H1 (cell line): ENCODE measurements at places on chromosomes 6 and 20.

DNA sequence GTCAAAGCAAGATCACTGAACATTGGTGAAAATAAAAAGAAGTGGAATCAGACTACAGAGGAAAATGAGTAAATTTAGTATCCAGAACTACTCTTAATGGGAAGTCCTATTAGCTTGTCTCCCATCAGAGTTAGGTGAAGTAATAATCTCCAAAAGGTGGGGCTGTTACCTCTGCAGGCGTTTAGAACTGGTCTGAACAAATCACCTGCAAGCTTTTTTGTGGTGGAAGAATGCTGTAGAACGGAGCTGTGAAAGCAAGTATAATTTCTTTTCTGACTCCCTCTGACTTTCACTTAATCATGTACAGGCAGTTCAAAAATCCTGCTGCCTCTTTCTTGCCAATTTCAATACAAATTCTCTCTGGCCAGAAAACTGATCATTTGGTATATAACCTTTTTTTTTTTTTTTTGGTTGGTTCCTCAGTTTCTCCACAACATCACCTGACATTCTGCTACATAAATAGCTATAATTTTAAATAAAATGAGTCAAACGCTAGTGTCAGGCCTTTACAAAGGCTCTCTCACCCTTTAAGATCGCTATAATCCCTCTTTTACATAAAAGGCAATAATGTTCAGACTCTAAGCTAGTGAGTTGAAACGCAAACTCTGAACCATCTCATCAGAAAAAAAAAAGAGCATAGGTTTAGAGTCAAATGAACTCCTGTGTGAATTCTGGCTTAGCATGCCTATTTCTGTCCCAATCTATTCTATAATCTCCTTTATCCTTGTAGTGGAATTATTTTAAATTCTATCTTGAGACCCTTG lies 38.8 kb downstream of the CITED2 start:
- DNase-seq: no peak

GRCh38 chr6:105892577-105893262 lies 193.4 kb upstream of the PRDM1 start:
- DNase-seq: no peak

- no peak for DNase-seq
Observed at GRCh38 chr20:48287021-48287494, 501.8 kb upstream of the SULF2 start.

- no peak for DNase-seq
Observed at GRCh38 chr6:136866872-136867416, 44.6 kb downstream of the PEX7 start.

DNA sequence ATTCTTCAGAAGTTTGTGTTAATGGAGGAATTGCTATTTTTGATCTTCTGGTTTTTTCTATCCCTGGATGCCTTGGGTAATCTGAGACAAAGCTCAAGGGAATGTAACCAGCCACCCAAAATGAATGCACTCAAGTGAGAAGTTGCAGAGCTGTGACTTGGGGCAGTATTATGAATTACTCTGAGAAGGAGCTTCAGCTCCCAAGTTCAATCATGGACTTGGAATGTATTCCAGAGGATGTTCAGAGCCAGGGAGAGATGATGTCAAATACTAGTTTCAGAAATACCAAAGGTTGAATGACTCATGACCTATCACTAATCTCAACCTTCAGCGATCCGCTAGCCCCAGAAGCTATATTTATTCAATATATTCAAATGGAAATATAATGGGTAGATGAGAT lies 375.2 kb upstream of the PLCB4 start:
- DNase-seq: no peak

DNA sequence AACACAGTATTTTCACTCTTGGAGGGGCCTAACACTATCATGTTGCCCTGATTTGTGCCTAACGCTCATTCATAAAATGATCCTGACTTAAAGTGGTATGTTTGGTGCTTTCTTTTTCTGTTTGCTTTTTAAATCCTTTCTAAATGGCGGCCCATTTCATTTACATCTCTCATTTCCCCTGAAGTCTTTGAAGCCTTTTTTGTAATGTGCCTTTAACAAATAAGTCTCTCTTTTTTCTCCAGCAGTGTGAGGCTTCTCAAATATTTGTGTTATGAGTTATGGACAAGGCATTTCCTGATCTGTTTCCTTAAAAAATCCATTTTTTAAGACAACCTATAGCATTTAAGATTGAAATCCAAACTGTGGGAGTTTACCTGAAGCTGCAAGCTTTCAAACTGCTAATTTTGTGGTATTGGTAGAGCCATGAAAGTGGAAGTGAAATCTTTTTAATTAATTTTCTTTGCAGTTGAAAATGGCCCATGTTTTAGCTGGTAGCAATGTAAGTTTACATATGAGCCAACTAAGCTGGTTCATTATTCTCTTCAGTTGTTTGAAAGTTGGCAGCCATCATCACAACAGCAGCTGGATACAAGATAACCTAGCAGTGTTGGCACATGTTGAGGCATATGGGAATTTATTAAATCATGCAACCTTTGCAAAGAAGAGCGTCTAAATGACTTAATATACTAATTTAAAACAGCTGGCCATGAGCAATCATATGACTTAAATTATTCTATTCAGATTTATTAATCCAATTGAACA lies 469.7 kb downstream of the CDKAL1 start:
- DNase-seq: no peak
